ENCODE measurements at places on chromosomes 11 and 22.

- DNase-seq, result no peak
Observed at GRCh38 chr11:35216962-35217678, 78.1 kb downstream of the CD44 start.

DNA sequence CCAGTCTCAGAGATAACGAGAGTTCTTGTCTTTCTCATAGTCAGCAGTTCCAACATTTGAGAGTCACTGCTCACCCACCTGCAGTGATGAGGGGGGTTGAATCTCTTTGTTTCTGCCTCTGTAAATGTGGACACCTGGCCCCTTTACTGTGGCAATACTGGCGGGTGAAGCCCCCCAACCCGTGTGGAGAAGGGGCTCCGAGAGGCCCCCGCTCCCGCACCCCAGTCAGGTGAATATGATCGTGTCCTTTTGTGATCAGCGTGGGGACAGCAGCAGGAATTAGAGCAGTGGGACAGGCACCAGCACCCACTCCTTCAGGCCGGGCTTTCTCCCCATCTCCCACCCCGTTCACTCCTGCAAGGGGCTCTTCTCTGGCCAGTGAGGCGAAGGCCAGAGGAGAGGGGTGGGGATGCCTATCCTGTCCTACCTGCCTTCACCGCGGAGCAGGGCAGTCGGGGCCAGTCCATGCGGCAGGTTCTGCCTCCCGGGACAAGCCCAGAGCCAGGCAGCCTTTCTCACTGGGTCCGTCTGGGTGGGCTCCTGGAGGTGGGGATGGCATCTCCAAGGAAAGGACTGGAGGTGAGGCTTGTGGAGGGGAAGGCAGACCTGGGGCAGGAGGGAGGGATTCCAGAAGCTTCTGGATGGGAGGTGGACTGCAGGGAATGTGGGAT is 12.7 kb upstream of the CELSR1 start:
- no peak for DNase-seq

DNA sequence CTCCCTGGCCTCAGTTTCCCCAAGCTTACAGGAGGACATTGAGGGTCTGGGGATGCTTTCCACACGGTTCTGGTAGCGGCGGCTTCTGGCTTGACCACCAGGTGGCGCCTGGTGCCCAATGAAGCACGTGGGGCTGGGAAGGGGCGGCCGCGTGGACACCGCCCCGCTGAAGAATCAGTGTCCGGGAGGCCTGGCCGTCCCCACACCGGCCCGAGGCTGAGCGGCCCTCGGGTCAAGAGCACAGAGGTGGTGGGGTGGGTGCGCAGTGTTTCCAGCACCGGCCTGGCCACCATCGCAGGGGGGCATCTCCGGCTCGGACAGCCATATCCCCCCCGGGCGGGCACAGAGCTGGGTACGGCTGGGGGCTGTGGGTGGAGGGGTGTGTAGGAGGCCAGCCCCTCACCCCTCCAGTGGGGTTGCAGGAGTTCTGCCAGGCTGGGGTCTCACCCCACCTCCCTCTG is 27.8 kb upstream of the PPARA start:
- DNase-seq, result peak; percentile 86

- no peak for DNase-seq
Observed at GRCh38 chr22:47195156-47195483, 432.7 kb downstream of the TBC1D22A start.

DNA sequence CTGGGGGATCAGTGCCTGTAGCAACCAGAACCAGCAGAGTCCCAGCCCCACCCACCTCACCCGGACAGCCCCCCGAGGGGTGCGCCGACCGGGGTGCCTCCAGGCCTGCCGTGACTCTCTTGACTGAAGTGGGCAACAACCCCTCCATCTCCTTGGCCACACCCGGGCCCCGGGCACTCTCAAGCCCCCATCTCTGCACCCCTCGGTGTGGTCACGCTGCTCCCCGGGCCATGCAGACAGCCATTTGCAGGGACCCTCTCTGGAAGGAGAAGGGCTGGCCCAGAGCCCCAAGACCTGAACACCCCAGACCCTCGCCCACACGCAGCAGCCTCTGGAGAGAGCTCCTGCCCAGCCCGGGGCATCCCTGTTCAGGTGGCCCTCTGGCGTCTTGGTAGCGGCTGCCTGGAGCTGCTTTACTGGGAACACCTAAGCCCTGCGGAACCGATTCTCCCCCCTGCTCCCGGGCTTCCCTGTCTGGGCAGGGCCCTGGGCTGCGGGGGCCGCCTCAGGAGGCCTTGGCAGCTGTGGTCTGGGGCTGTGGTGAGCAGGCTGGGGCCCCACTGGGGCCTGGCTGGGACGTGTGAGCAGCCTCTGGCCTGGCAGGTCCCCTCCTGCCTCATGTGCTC is 84.9 kb downstream of the WNT7B start:
- DNase-seq, result no peak

DNA sequence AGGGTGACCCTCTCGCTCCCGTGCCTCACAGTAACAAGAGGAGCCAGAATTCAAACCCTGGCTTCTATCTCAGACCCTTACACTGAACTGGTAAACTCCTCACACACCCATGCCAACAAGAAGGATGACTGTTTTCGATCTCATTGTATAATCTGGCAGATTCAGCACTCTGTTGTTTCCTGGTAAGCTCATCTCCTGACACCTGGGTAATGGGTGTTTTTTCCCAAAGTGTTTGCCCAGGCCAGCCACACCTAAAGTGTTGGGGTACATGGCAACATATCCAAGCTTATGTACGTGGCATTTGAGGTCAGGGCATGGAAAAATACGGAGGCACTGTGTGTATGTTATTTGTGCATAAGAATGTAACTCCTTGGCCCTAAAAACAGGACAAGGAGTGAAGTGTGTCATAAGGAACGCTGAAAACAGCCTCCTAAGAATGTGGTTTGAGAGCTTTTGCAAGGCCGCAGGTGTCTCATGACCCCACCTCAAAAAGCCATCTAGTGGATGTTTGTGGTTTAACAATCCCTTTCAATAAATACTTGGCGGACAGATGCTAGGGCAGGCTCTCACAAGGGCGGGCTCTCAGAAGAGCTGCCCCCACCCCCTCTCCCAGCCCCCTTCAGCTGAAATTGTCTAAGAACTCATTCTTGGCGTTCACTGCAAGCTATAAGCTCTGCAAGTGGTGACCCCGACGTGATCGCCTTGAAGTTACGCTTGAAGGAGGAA is at the start of gene MS4A15:
Gene MS4A15, plus strand, starts transcription at position 561 of the 726 bp plus-strand sequence. CDS start 6,867 bp downstream, outside the sequence.
- DNase-seq, result no peak

GRCh38 chr11:126790550-126791081 is 210.0 kb downstream of the KIRREL3 start:
- no peak for DNase-seq

- peak; percentile 49 for DNase-seq
Observed at GRCh38 chr22:38313384-38313955, 3.8 kb downstream of the CSNK1E start.

- DNase-seq, result peak; percentile 88
Observed at GRCh38 chr22:37623075-37624016, 14.7 kb downstream of the GGA1 start.

DNA sequence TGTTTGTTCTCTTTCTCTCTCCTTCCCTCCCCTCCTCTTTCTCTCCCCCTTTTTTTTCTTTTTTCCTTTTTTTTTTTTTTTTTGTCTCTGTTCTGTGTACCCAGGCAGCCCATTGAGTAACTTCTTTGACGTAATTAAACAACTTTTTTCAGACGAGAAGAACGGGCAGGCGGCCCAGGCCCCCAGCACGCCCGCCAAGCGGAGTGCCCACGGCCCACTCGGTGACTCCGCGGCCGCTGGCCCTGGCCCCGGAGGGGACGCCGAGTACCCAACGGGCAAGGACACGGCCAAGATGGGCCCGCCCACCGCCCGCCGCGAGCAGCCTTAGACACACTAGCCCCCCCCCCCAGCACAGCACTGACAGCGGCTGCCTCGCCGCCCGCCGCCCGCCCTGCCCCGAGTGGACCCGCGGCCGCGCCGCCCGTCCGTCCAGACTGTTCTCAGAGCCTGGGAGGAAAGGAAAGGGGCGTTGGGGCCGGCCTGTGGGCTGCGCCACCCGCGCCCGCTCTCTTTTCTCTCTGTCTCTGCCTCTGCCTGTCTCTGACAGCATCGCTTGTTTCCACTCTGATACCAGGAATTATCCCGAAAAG is 26.1 kb downstream of the MOB2 start:
- DNase-seq, result no peak

DNA sequence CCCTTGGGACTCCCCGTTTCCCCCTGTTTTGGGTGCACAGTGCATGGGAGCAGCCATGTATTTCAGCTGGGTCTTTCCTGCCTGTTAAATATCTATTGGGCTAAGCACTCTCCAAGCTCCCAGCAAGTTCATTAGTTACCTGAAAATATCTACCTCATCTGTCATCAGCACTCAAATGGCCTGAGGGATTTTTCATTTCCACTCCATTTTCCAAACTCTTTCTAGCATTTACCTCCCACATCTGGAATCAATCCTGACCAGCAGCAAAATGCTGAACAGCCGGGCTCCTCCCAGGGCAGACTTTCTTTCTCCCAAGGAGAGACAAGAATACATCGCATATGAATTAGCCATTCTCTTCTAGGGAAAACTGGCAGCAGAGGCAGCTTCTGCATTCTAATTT is 273.5 kb upstream of the MPPED2 start:
- no peak for DNase-seq

DNA sequence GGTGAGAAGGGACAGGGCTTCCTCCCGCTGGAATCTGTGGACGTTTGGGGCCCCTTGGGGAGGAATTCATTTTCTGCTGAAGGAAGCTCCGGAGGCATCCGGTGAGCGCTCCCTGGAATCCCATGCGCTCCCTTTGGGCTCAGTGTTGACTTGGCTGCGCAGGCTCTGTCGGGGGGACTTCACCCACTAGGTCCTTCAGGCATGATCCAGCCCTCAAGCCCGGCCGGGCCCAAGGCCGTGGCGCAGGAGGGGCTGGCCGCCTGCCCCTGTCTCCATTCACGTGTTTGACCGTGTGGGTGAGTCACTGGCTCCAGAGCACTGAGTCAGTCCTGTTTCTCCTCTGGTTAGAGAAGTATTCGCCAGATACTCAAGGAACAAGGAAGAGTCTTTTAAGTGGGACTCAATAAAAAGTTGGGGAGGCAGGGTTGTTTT is 1.4 kb downstream of the CTTN start:
- peak; percentile 22 for DNase-seq

DNA sequence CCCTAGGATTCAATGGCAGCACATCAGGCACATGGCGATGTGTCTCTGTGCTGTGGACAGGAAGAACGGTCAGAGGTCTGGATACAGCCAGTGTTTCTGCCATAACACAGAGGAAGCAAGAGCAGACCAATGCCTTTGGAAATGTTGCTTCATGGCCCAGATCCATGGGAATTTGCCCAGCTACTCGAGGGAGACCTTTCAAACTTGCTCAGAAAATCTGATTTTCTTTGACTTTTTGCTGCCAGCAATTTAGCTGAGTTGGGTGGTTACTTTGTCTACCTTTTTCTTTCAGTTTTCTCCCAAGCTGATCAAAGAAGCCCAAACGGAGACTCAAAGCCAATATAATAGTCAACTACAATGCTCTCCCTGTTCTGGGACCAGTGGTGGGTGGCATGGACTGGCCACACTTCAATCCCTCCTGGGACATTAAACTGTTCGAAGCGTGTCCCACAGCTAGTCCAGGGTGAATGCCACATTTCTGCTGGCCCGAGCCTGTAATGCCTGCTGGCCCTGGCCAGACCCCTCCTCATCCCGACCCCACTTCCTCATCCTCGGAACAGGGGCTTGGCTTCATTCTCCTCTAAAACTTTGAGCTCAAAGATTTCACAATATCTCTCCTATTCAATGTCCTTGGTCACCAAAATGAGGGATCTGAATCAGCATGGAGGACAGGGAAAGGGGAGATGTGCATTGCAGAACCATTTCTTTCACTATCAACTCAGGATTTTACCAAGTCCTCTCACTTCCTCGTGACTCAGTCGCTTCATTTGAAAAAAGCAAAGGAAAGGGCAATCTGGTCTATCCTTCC is 93.3 kb downstream of the ABTB2 start:
- no peak for DNase-seq

GRCh38 chr11:14519597-14519916 is 629 bp downstream of the PSMA1 start:
- DNase-seq, result peak; percentile 56

DNA sequence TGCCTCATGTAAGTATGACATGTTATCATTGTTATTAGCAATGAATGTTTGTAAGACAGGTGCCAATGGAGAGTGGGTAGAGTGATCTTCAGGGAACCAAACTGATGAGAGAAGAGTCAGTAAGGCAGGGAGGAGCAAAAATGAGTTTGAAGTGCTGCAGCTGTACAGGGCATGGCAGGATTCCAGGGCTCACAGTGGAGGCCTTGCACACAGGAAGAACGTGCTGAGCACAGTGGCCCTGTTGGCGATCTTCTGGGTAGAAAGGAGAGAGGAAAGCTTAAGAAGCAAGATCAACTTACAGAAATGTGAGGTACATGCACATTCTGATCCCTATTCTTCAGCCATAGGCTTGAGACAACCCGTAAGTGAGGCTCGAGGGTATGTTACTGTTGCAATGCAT is 219.3 kb upstream of the TMEM45B start:
- no peak for DNase-seq
